ENCODE measurements at places on chromosomes 16 and 17.
A peak's percentile ranks its signal among the peaks of the same experiment; 100 is the strongest.

GRCh38 chr17:55582897-55583296 lies 71.6 kb upstream of the SMIM36 start:
- DNase-seq, result no peak
- H3K4me1 ChIP-seq, result no peaks in the 10 kb centered on the region
- no peak overlapping the region for H3K4me3 ChIP-seq
- no peak overlapping the region for H3K27ac ChIP-seq

- DNase-seq, result no peak
- no peak overlapping the region for H3K4me3 ChIP-seq
- no peaks in the 10 kb centered on the region for H3K36me3 ChIP-seq
- H3K27ac ChIP-seq, result no peak overlapping the region
- H3K27me3 ChIP-seq, result no peaks in the 10 kb centered on the region
Observed at GRCh38 chr16:86630471-86630870, 52.1 kb downstream of the FOXL1 start.

DNA sequence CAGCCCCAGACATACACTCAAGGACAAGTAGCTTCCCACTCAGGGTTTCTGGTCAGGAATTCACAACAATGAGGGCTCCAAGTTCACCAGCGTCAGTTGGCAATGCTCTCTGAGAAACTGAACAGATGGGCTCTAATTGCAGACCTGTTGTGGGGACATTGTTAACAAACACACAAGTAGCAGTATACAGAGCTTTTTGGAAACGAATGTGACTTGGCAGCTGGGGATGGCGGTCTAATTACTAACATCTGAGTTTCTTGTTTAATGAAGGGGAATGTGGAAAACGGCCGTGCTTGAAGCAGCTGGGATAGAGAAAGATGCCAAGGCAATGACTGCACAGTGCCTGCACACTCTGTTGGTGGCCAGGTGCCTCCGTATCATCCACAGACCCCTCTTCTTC lies 316.1 kb upstream of the IRX3 start:
- H3K27me3 ChIP-seq, result no peaks in the 10 kb centered on the region
- no peaks in the 10 kb centered on the region for H3K36me3 ChIP-seq
- H3K27ac ChIP-seq, result no peak overlapping the region
- H3K4me3 ChIP-seq, result no peak overlapping the region
- no peak for DNase-seq
- H3K4me1 ChIP-seq, result no peaks in the 10 kb centered on the region

DNA sequence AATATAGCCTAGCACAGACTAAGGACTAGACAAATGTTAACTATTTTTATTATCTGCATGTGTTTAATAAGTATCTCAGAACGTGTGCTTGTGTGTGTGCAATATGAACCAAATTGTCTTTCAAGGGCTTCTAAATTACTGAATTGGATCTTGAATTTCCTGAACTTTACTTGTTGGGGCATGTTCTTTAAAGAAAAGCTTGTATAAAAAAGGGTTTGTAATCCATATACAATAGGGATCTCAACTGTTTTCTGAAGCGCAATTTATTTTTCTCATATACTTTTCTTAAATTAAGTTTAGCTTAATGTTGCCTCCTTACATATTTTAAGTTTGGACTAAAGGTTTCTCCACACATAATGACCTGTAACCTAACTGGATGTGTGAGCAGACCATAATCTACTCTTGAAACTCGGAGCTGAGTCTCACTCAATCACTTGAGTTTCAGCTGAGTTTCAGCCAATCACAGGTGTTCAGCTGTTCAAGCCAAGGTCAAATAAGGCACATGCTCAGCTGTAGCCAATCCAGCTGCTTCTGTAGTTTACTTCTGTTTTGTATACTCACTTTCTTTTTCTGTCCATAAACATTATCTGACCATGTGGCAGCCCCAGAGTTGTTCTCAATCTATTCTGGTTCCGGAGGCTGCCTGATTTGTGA lies 72.3 kb downstream of the CDK5R1 start:
- H3K27ac ChIP-seq, result no peak overlapping the region
- no peaks in the 10 kb centered on the region for H3K27me3 ChIP-seq
- DNase-seq, result no peak
- no peak overlapping the region for H3K4me3 ChIP-seq

GRCh38 chr17:75460295-75460694 lies 3.9 kb downstream of the TMEM94 start:
- no peaks in the 10 kb centered on the region for H3K27me3 ChIP-seq
- no peak overlapping the region for H3K4me3 ChIP-seq
- peaks cover 35% of the 10 kb centered on the region for H3K4me1 ChIP-seq
- peak overlapping the region; percentile 79 for H3K27ac ChIP-seq
- no peak for DNase-seq
- H3K36me3 ChIP-seq, result no peaks in the 10 kb centered on the region

DNA sequence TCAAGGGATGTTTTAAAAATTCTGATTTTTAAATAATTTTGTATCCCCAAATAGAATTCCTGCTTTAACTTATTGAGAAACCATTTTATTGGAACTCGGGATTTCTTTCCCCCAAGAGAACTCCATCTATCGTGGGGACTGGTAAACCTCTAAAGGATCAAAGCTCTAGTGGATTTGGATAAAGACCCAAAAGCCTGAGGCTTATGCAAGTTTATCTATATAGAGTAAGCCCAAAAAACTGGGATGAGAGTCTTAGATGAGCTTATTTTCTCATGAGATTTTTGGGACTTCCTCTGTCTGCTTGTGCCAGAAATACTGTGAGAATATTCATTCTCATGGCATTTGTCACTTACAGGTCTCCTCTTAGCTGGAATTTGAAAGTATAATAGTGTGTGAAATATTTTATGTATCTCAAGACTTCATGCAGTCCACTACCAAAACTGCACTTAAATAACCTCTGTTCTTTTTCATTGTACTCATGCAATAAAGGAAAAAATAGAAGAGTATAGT lies 333.1 kb downstream of the BCAS3 start:
- no peak overlapping the region for H3K4me3 ChIP-seq
- no peaks in the 10 kb centered on the region for H3K27me3 ChIP-seq
- no peak overlapping the region for H3K27ac ChIP-seq
- H3K4me1 ChIP-seq, result no peaks in the 10 kb centered on the region
- no peak for DNase-seq
- no peaks in the 10 kb centered on the region for H3K36me3 ChIP-seq

GRCh38 chr16:81530296-81530721 lies 85.7 kb downstream of the CMIP start:
- peaks cover 27% of the 10 kb centered on the region for H3K4me1 ChIP-seq
- H3K36me3 ChIP-seq, result no peaks in the 10 kb centered on the region
- H3K27me3 ChIP-seq, result no peaks in the 10 kb centered on the region
- no peak overlapping the region for H3K4me3 ChIP-seq
- H3K27ac ChIP-seq, result no peak overlapping the region

GRCh38 chr16:85383836-85384832 lies 229.0 kb upstream of the GSE1 start:
- no peaks in the 10 kb centered on the region for H3K4me1 ChIP-seq
- no peak for DNase-seq
- no peak overlapping the region for H3K27ac ChIP-seq

- no peak overlapping the region for H3K27ac ChIP-seq
- no peaks in the 10 kb centered on the region for H3K27me3 ChIP-seq
- no peaks in the 10 kb centered on the region for H3K36me3 ChIP-seq
- no peak overlapping the region for H3K4me3 ChIP-seq
Observed at GRCh38 chr17:62666061-62666800, 38.8 kb downstream of the MRC2 start.

Data from natural killer cell (primary cell).